Endothelial cell (in vitro differentiated cells): ENCODE measurements at places on chromosomes 16 and 17. TPM values are rescaled to one million over a fixed set of nuclear protein-coding genes. Genes with fewer than 3 reads are reported as not detected.

- DNase-seq, result no peak
Measured at GRCh38 chr16:88762258-88762870, 22.7 kb downstream of the PIEZO1 start.

The MPO gene
- total RNA-seq, result not detected

The KRT36 gene
- not detected for total RNA-seq

GRCh38 chr16:81616321-81617020, 162.6 kb upstream of the PLCG2 start:
- DNase-seq, result no peak
